ENCODE measurements at places on chromosomes 12 and 14.

GRCh38 chr12:120416490-120417216, 21.3 kb upstream of the COX6A1 start:
- no peak for DNase-seq

- DNase-seq, result no peak
Observed at GRCh38 chr14:104075530-104076151, 9.9 kb upstream of the ASPG start.

- DNase-seq, result no peak
Observed at GRCh38 chr12:128823216-128823915, 392 bp downstream of the SLC15A4 start.

- DNase-seq, result no peak
Observed at GRCh38 chr12:67853204-67853603, 136.0 kb upstream of the IFNG-AS1 start.

DNA sequence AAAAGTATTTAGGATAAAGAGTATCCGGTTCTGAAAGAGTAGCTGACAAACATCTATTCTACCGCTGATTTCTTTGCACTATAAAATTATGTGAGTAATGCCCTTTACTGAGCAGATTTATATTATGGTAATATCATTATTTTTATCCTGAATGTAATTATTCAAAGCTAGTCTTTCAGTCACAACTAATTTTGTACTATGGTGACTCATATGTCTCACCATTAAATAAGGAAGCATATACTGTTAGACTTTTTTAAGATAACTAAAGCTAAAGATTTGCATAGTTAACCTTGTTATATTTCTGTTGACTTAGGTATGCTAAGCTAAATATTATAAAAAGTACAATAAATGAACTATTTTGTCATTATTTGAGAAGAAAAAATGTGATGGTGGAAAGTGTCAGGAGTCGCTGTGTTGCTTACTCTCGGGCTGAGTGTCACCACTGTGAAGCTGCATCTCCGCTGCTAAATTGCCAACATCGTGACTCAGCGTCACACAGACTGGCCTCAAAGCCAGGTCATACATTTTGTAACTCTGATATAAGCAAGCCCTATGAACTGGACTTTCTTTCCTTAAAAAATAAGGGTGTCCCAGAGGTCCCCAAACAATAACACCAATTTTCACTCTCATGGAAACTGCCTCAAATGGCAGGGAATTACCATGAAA, 69.1 kb upstream of the SSTR1 start:
- DNase-seq, result no peak

- peak; percentile 92 for DNase-seq
Observed at GRCh38 chr12:47276621-47277309, 197.0 kb upstream of the AMIGO2 start.

GRCh38 chr14:100294963-100295330, 11.3 kb downstream of the SLC25A29 start:
- no peak for DNase-seq

DNA sequence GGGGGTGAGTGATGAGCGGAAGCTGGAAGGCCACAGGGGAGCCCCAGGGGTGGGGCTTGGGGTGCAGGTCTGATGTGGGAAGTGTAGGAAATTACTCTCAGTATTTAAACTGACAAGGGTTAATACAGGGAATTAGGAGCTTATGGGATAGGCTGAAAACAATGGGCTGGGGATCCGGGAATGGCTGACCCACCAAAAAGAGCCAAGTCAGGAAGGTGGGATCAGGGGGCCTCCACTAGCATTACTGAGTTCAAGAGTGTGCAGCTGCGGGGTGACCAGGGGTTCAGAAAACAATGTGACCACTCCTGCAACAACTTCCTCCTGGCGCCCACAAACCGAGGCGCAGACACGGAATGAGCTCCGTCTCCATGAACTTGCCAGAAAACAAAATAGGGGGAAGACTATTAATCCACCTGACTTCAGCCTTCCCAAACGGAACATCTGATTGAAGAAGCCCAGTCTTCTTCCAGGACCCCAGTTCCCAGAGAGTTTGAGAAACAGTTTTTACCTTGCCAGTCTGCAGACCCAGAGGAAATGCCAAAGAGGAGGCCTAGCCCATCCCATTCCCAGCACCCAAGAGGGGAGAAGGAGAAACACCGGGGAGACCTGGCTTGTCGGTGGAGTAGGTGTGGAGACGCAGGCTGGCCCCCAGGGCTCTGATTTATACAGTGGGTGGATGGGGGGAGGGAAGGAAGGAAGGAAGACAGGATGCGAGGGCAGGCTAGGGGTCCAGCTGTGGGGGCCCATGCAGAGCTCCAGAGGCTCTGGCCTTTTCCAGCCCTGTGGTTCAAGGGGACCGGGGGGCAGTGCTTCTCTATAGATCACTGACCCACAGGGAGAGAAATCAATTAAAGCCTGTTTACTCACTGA, 16.5 kb upstream of the YY1 start:
- no peak for DNase-seq

DNA sequence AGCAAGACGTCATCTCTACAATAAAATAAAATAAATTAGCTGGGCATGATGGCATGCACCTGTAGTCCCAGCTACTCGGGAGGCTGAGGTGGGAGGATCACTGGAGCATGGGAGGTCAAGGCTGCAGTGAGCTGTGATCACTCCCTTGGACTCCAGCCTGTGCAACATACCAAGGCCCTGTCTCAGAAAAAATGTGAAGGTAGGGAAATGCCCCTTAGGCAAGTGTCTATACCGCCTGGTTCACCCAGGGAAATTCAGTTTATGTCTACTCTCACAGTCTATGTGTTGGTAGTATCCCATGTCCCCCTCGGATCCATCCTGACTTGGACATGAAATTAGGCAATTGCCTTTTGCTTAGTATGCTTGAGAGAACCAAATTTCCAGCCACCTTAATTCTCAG, 88.4 kb upstream of the TMEM132C start:
- DNase-seq, result no peak

DNA sequence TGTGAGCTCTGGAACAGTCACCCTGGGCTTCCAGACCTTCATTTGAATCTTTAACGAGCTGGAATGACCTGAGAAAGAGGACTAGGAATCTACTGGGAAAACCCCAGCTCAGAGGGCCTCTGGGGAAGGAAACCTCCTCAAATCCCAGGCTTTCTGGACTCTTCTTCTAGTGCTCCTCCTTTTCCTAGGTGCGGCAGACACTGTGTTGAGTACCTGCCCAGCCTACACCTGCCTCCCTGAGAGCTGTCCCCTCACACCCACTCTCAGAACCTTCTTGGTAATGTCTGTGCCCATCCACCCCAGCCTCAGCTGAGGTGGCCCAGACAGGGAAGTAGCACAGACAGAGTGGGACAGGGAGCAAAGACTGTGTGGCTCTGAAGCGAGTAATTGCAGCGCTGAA, 47.9 kb upstream of the TMEM263 start:
- DNase-seq, result no peak

DNA sequence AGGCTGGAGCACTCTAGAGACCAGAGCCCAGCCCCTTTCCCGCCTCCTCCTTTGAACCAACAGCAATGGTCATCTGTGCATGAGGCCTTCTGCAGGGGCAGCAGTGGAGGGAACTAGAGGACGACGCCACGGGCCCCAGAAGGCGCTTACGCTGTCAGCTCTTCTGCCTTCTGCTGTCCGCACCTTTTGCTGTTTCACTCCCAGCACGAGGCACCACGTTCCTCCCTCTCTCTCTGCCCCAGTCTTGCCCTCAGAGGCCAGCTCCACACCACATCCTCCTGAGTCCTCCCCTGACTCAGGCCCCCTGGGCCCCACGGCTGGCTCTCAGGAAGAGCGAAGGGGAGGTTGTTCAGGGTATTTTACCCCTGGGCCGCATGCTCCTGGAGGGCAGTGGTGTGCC, 15.5 kb downstream of the MMAB start:
- DNase-seq, result no peak

- DNase-seq, result no peak
Observed at GRCh38 chr12:120321382-120322202, 6.0 kb downstream of the PLA2G1B start.

Data from T-helper 1 cell (primary cell).